ENCODE measurements at places on chromosomes 2 and 18.
A peak's percentile ranks its signal among the peaks of the same experiment; 100 is the strongest.

DNA sequence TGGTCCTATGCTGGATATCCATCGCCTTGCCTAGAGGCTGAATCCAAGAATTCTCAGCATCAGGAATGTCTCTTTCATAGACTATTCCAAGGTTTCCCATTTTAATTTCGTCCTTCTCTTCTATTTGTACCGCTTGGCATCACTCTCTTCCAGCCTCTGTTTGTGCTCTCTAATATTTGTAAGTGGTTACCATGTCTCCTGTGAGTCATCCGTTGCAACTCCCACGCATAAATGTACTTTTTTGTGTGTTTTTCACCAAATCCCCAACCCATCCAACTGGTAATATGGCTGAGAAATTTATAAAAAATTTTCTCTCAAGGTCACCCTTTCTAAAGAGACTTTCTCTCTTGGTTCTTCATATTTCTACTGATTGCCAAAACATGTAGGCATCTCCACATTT, 21.8 kb downstream of the COLEC12 start:
- no peak for DNase-seq

GRCh38 chr2:86518481-86518880, 44.8 kb downstream of the CHMP3 start:
- DNase-seq = peak; percentile 73

DNA sequence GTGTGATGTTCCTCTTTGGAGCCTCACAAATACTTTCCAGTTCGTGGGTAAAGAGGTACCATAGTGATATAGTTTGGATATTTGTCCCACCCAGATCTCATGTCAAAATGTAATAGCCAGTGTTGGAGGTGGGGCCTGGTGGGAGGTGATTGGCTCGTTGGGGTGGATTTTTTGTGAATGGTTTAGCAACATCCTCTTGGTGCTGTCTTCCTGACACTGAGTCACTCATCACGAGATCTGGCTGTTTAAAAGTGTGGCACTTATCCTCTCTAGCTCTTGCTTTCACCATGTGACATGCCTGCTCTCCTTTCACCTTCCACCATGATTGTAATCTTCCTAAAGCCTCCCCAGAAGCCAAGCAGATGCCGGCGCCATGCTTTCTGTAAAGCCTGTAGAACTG, 3.0 kb upstream of the CCDC93 start:
- no peak for DNase-seq

- peak; percentile 60 for DNase-seq
Measured at GRCh38 chr2:112959109-112959812, 18.5 kb upstream of the IL36G start.

GRCh38 chr2:118443596-118443995, 355.3 kb downstream of the INSIG2 start:
- no peak for DNase-seq

- DNase-seq = no peak
Measured at GRCh38 chr2:62565309-62565908, 59.4 kb upstream of the TMEM17 start.

DNA sequence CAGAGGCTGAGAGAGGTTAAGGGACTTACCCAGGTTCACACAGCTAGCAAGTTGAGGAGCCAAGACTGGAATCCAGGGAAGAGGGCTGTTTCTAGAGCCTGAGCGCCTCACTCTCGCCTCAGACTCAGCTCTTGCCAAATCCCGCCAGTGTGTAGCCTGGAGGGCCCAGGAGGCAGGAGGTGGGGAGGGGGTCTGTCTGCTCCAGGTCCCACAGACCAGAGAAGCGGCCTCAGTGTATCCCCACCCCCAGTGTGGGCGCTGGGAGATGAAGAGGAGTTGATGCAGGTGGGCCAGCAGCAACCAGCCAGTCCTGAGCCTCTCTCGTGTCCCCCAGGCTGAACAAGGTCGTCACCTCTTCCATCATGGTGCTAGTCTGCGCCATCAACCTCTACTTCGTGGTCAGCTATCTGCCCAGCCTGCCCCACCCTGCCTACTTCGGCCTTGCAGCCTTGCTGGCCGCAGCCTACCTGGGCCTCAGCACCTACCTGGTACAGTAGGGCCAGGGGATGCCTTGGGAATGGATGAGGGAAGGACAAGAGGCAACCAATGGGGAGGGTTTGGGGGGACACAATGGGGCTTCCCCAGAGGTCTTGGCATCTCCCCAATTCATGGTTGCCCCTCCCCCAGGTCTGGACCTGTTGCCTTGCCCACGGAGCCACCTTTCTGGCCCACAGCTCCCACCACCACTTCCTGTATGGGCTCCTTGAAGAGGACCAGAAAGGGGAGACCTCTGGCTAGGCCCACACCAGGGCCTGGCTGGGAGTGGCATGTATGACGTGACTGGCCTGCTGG, 5.2 kb upstream of the CTDSP1 start:
- DNase-seq = peak; percentile 74

- DNase-seq = peak; percentile 23
Measured at GRCh38 chr2:225052703-225053102, 10.4 kb upstream of the DOCK10 start.

GRCh38 chr2:231554748-231555545, 24.7 kb upstream of the NMUR1 start:
- DNase-seq = peak; percentile 38

- no peak for DNase-seq
Measured at GRCh38 chr2:181745796-181746540, 65.7 kb upstream of the NEUROD1 start.

GRCh38 chr2:101500860-101501259, 25.9 kb upstream of the RFX8 start:
- no peak for DNase-seq

- no peak for DNase-seq
Measured at GRCh38 chr2:152395572-152395971, 60.6 kb downstream of the FMNL2 start.

GRCh38 chr2:209526561-209526960, 102.7 kb downstream of the MAP2 start:
- peak; percentile 4 for DNase-seq

GRCh38 chr2:11757101-11757500, 10.7 kb downstream of the LPIN1 start:
- DNase-seq = no peak

DNA sequence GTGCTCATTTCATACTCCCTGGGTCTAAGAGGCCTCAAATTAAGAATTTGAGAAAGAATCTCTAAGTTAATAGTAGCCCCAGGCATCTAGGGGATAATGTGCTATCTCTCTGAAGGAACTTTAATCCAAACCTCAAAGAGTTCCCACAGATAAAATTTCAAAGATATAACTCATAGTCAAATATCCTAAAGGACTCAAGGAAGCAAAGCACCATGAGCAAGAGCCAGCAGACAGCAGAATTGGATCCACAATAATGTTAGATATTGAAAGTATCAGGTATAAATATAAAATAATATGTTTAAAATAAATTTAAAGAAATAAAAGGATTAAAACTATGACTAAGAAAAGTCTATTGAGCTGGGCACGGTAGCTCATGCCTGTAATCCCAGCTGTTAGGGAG, 31.7 kb upstream of the SIX3 start:
- no peak for DNase-seq

DNA sequence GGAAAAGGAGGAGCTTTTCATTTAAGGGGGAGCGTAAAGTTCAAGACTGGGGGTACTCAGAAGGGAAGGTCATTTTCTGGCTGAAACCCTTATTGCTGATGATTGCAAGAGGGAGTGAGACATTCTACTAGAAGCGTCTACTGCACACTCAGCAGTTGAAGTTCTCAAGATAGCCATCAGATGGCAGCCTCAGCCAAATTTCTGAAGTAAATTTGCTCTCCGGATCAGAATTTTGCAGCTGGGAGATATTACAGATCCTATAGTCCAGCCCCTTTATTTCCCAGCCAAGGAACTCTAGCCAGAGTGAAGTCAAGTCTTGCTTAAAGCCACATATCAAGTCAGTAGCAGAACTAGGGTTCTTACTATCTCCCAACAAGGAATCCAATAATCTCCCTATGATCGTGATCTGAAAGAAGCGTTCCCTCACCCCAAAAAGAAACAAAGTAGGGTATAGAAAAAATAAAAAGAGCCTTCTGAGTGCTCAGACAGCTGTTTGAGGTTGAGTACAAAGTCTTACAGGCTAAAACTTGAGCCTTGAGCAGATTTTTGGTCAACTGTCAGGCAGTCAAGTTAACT, 24.0 kb downstream of the RAX start:
- DNase-seq = peak; percentile 68

DNA sequence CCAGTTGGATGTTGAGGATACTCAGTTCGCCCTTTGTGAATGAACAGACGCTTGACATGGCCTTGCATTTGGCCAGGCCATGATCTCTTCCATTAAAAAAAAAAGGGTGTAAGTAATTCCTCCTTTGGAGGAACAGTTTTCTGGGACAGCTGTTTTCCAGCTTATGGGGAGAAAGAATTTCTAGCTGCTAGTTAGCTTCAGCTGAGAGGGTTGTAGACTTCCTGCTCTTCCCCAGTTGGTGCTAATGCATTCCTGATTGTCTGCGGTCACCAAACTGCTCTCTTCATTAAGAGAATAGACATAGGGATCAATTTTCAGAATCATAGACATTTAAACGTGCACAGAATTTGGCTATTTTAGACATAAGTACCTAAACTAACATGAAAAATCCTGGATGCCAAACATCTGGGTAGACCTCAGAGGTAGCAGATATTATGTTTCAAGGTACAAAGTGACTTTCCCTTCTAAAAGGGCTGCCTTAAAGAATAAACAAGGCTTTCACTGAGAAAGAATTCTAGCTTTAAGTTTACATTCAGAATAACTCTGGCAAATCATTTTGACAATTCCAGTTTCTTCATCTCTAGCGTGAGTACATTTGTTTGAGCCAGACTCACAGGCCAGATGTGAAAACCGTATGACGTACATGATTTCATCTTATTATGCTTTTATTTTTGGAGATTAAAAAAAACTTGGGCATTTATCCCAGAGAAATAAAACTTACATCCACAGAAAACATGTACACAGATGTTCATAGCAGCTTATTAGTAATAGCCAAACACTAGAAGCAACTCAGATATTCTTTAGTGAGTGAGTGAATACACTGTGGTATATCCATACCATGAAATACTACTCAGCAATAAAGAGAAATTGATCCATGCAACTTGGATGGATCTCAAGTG, 71.2 kb downstream of the MAIP1 start:
- no peak for DNase-seq

- DNase-seq = no peak
Measured at GRCh38 chr18:10514601-10515000, 11.2 kb upstream of the NAPG start.

DNA sequence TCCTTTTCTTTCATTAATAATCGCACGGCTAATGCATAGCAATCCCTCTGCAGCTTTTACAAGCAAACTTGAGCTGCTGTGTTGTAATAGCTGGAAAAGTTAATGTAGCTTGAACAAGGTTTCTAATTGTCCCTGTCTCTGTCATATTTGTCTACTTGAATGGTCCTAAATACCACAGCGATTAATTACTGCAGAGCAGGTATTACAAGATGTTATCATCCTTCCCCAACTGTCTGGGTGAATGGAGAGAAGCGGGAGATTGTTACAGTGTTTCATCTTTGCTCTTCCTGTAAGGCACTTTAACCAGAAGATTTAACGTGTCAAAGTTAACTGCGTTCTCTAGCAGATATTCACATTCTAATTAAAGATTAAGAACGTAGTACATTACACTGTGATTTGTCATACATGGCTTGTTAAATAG, 422.2 kb upstream of the POU3F3 start:
- DNase-seq = no peak

GRCh38 chr2:70523996-70524965, 29.3 kb downstream of the TGFA start:
- DNase-seq = peak; percentile 75

- no peak for DNase-seq
Measured at GRCh38 chr2:41886757-41887156, 161.1 kb upstream of the PKDCC start.

DNA sequence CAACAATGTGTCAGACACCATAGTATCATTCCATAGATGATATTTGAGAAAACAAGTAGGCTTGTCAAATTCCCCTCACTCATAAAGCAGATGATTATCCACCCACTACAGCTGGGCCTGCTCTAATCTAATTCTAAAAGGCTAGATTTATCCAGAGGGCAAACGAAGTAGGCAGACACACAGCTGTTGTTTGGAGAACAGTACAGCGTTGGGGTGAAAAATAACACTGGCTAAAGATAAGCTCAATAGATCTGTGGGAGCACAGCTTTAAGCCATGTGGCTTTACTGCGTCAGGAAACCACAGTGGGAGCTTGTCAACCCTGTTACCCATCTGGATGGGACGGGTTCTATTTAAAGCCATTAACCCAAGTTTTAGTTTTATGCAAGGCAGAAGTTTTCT, 48.9 kb upstream of the COBLL1 start:
- peak; percentile 67 for DNase-seq

DNA sequence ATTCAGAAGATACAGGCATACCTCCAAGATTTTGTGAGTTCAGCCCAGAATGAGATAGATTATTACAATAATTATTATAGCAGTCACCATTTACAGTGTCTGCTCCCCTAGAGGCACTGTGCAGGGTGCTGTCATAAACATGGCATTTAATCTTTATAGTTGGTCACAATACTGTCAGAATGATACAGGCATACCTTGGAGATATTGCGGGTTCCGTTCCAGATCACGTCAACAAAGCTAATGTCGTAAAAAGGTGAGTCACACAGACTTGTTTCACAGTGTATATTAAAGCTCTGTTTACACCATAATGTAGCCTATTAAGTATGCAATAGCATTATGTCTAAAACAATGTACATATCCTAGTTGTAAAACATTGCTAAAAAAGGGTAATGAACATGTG, 45.6 kb downstream of the ZRANB3 start:
- DNase-seq = no peak

GRCh38 chr18:24850532-24850931, 390.1 kb downstream of the HRH4 start:
- DNase-seq = no peak

DNA sequence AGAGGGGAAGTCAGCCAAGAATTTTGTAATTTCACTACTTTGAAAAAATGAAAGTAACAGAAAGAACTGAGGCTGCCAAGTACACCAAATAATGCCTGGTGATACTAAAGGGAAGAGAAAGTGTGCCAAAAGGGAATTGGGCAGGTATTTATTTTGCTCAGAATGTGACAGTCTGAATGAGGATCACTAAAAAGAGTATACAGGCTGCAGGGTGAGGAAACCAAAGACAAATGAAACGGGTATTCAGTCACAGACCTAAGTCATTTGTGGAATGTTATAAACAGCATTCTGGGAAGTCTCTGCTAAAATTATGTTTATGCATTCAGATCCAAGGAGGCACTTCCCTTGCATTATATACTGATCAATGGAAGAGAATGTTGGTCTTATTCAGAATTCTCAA, 418.6 kb upstream of the SLC39A10 start:
- no peak for DNase-seq
